ENCODE measurements at places on chromosomes 5 and 9.

DNA sequence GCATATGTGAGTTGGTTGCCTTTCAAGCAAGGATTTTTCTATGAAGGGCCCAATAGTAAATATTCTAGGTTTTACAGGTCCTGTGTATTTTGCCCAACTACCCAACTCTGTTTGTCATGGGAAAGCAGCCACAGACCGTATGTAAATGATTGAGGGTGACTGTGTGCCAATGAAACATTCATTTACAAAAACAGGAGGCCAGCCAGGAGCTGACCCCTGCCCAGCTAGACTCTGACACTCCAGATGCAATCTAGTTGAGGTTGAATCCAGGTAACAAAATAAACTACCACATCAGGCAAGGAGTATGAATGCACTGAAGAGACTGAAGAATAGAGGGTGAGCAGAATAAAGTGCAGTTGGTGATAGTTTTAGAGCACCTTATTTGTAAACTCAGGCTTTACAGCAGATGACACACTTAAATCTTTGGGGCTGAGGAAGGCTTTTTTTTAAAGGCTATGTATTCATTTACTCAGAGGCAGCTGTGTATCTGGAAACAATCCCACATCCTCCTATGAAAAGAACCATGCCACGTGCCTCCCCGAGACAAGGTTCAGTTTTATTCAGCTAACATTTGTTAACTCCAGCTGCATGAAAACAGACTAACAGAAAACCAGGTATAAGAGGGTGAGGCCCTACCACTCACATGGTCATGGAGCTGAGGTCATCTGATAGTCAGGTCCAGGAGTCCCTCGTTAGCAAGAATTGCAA lies 60.7 kb downstream of the SLC1A1 start:
- no peak for DNase-seq

DNA sequence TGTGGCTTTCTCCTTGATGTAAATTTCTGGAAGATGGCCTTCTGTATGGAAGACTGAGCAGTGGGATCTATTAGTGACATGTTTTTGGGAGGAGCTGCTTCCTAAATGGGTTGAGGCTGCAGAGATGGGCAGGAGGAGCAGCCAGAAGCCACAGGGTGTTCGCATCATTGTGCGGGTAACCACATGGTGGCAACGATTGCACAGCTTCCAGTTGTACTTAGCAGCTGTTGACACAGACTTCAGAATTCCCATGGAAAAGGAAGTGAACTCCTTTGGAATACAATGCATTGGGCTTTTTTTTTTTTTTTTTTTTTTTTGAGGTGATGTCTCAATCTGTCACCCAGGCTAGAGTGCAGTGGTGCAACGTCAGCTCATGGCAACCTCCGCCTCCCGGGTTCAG lies 297.3 kb downstream of the NR3C1 start:
- DNase-seq = no peak

GRCh38 chr5:580436-580835 lies 31.7 kb upstream of the CEP72 start:
- no peak for DNase-seq

DNA sequence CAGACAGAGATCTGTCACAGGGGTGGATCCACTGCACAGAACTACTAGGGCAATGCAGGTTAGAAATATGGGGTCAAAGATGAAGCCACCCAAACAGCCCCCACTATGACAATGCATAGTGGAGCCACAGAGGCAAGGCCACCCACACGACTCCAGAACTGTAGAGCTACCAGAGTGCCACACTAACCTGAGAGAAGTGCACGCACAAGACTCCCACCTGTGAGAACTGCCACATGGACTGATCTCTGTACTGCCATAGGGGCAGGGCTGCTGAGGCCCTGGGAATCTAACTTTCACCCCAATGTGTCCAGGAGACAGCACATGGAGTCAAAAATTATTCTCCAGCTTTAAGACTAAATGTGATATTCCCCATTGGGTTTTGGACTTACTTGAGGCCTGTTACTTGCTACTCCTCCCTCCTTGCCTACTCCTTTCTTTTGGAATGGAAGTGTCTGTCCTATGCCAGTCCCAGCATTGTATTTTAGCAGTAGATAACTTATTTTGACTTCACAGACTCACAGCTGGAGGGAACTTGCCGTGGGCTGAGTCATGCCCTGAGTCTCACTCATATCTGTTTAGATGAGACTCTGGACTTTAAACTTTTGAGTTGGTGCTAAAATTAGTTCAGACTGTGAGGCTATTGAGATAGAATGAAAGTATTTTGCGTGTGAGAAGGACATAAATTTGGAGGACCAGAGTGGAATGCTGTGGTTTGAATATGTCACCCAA lies 853.3 kb downstream of the MAT2B start:
- no peak for DNase-seq

- DNase-seq = no peak
Measured at GRCh38 chr5:949815-950560, 57.3 kb downstream of the TRIP13 start.

GRCh38 chr9:130830231-130830760 lies 4.8 kb upstream of the ABL1 start:
- DNase-seq = no peak

DNA sequence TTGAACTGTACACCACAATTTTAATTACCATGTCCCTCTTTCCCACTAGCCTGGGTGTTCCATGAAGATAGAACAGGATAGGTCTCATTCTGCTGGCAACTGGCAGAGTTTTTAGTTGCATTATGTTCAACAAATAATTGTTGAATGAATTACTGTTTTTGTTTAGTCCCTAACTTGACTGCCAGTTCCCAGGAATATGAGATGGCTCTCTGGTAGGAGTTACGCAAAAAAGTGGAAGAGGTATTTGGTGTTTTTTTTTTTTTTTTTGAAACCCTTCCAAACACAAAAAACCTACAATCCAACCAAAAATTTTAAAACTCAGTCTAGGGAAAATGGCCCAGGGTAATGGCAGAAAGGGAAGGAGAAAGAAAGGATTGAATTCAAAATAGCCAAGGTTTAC lies 153.6 kb downstream of the GNAQ start:
- no peak for DNase-seq

GRCh38 chr9:16553869-16554540 lies 316.5 kb downstream of the BNC2 start:
- DNase-seq = no peak

DNA sequence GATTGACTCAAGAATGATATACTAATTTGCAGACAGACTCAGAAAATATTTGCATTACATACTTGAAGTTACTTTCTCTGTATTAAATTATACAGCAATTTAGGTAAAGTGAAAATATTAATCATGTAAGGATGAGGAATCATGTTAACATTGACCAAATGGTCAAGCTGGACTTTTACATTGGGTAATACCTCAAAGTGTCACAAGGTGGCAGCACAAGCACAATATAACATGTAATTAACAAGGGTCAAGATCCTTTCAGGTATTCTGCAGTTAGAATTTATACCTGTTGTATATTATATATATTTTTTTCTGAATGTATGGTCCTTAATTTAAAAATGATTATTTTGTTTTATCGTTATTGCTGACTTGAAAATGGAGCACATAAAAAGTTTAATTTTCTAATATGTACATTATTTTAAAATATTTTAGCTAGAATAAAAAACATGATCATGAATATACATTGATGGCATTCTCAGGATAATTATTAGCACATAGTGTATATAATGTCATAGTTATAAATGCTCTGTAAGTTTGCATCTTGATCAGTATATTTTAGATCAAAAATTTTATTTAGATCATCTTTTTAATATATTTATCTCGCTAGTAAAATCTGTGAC lies 8.6 kb downstream of the HAPLN1 start:
- DNase-seq = no peak

GRCh38 chr5:148740079-148740858 lies 85.9 kb upstream of the HTR4 start:
- no peak for DNase-seq

DNA sequence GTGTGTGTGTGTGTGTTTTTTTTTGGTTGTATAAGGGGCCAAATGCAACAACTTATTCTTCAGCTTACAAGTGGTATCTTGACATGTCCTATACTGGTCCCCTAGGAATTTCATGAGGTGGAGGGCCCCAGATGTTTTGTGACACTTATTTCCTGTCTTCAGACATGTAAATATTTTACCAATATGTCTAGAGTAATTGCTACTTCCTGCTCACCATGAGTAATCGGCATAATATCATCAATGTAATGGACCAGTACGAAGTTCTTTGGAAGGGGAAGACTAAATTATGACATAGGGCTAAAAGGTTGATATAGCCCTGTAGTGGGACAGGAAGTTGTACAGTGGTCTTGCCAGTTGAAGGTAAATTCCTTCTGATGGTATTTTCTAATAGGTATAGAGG lies 3.7 kb upstream of the OTULIN start:
- DNase-seq = no peak

DNA sequence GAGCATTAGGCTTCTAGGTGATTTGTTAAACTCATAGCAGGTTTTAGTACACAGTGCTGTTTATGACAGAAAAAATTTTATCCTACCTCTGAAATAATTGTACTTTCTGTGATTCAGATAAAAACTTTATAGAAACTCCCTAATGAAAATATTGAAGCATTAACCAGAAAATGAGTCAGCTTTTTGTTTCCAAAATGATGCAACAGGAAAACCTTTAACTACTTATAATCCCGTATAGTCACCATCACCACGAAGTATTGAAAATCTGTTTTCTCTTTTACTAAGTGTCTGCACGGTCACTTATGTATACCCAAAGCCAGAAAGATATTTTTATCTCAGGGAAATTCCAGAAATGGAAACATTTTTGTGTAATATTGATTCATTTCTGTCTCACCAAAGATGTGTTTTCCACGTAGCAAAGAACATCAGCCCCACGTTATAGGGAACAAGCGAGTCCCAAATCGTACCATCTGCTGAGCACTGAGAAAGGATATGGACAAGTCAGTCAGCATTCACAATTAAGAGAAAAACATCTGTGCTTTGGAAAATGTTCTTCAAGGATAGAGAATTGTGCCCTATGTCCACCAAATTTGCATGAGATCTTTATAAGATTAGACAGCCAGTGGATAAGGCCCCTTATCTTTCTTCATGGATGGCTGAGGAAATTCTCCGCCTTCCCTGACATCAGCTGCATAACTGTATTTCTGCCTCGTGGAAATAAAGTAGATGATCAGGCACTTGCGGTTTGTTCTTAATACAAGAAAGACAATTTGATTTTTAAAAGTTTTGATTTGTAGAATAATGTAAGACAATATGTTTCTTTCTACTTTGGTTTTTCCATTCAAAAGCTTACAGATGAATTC lies 41.9 kb downstream of the TNFAIP8 start:
- no peak for DNase-seq

GRCh38 chr9:88831713-88832407 lies 159.4 kb upstream of the S1PR3 start:
- no peak for DNase-seq

GRCh38 chr5:171152382-171152781 lies 156.7 kb upstream of the TLX3 start:
- DNase-seq = no peak

DNA sequence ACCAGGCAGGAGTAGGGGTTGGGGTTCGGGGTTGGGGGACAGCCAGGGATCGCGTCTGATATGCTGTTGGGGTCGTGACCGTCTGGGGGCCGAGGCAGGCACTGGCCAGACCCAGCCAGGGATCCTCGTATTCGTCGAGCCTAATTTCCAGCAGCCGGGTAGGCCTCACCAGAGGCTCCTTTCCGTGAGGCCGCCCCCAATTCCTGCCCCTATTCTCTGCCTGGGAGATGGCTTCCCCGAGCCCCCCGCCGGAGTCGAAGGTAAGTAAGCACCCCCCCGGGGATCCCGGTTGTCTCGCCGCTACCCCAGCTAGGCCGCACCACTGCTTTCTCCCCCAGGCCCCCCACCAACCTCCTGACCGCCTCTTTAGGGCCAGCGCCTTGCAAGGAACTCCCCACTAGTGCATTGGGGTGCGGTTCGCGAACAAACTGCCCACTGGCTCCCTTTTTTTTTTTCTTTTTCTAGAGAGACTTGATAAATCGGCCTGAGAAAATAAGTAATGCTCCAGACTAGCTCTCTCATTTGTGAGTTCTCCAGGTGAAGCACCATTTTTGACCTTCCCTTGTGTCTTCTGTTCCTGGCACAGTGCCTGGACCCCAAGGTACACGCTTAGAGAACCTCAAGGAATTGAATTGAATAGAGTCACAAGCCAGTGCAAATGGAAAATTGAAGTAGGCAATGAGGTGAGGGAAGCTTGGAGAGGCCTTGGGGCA lies 435 bp downstream of the ZNF189 start:
- DNase-seq = no peak

GRCh38 chr5:77492653-77493000 lies 511 bp upstream of the WDR41 start:
- no peak for DNase-seq

DNA sequence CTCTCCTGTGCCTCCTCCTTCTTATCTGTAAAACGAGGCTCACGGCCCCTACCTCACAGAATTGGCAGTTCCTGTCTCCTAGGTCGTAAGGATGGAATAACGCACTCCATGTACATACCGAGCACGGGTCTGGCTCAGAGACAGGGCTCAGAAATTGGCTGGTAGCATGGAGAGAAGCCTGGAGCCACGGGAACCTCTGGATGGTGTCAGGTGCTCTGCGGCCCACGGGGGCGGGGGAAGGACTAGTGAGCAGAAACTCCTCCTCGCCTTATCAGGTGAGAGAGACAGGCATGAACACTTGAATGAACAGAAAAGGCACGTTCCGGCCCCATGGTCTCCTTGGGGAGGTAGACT lies 15.4 kb upstream of the C5orf47 start:
- DNase-seq = no peak

DNA sequence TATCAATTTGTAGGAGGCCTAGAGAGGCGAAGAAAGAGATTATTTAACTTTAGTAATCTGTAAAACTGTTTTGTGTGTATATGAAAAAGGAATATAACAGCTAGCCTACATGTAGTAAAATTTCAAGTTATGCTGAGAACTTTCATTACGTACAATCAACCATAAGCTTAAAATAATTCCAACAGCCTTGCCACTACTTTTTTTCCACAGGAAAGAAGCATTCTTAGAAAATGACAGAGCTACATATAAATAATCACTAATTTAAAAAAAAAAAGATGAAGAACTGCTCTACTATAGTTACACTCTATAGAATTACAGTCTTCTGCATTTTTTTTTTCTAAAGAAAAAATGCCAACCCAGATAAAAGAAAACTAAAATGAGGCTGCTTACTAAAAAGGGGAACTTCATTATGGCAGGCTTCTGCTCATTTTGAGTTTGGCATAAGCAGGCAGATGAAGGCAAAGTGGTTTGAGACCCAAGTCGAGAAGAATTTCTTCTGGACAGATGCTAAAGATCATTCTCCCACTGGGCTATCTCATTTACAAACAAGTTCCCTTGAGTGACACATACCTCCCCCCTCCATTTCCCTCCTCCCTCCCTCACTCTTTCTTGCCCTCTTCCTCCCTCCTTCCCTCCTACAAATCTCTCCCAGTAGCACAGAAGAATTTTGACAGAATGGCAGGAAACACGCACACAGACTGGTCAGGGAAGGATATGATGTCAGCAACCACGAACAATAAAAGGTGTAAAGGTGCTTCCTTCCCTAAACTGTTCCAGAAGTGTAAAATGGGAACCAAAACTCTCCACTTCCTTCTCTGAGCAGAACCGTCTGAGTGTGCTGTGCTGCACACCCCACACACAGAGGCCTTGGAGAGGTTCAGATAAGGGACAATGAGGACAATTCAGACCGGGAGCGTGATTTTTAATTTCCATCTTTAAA lies 56.1 kb downstream of the MEF2C start:
- no peak for DNase-seq
